ENCODE measurements at places on chromosomes 11 and 22. TPM values are rescaled to one million over a fixed set of nuclear protein-coding genes. Genes with fewer than 3 reads are reported as not detected.

DNA sequence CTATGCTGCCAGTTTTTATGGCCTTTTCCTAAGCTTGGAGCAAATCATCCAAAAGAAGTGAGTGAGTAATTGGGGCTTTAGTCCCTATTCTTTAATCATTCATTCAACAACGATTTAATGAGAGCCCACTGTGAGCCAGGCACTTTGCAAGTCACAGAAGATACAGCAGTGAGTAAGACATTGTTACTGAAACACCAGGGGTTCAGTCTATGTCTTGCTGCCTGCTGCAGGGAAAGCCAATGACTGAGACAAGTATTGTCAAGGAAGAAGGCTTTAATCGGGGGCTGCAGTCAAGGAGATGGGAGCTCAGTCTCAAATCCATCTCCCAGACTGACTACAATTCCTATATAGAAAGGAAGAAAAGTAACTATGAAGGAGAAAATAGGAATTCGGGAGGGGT is 228.3 kb downstream of the FAM181B start:
- DNase-seq, result no peak

The MMP8 gene
- not detected for total RNA-seq

DNA sequence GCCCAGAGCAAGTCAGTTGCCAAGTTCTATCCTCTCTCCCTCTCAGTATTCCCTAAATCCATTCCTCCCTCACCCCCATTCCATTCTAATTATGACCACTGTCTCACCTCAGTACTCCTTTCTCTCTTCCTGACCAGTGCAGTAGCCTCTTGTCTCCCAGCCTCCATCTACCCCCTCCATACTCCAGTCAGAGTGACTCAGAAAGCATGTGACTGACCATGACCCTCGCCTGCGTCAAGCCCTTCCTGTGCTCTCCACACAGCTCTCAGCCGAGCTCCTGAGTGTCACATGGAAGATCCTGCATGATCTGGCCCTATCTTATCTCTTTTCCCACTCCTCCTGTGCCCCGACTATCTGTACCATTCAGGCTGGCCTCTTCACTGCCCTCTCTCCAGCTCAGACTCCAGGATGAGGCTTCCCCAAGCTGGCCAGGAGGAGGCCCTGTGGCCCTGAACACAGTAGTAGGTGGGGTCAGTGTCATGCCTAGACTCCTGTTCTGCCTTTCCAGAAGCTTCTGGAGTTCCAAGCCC is 42.6 kb downstream of the NEU3 start:
- peak; percentile 81 for DNase-seq

GRCh38 chr22:24834845-24835570 is 29.0 kb downstream of the SGSM1 start:
- peak; percentile 57 for DNase-seq

- no peak for DNase-seq
These were observed 116.6 kb downstream of the LARGE1 start for GRCh38 chr22:33803371-33804282.

DNA sequence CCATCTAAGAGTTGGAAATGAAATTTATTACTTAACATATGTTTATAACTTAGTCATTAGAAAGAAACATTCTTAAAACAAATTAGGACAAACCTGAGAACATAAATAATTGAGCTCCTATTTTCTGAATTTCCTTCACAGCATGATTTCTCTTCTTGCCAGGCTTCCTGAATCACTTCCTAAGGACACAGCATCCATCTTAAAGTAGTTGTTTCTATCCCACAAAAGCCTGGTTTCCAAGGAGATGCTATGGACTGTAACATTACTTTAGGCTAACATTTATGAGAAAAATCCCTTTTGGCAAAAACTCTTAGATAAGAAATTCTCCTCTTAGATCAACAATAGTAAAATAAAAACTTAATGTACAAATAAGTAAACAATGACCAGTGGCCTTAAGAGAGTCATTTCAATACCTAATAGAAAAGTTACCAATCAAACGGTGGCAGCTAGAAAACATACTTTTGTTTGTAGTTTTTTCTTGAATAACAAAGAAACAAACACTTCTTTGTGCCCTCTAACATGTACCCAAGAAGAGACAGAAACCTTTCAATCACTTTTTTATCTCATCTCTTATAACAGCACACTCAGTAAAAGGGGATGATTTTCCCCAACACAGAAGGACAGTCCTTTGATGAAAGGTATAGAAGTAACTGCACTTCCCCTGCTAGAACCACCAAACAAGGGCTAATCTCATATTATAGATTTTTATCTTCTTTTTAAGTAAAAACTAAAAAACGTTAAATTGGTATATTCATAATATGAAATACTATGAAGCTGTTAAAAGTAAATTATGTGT is 74.5 kb downstream of the TTC28 start:
- DNase-seq, result peak; percentile 86

- no peak for DNase-seq
These were observed 5.3 kb upstream of the ABCC8 start for GRCh38 chr11:17481905-17482304.
